ENCODE measurements at places on chromosomes 7 and 10.

DNA sequence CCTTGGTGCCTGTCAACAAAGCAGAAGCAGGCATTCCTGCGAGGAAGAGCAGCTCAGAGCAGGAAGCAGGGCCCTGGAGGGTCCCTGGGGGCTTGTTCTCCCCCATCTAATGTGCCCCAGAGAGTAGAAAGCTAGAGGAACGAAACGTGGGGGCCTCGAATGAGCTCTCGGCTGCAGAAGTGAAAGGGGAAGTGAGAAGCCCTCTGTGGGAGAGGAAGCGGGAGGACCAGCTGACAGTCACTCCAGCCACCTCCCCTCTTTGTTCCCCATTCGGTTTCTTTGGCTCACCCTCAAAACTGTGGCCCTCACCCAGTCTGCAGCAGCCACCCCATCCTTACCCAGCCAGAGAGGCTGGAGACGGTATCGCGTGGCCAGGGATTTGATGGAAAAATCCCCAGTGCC, 25.0 kb downstream of the C10orf105 start:
- no peak for DNase-seq

DNA sequence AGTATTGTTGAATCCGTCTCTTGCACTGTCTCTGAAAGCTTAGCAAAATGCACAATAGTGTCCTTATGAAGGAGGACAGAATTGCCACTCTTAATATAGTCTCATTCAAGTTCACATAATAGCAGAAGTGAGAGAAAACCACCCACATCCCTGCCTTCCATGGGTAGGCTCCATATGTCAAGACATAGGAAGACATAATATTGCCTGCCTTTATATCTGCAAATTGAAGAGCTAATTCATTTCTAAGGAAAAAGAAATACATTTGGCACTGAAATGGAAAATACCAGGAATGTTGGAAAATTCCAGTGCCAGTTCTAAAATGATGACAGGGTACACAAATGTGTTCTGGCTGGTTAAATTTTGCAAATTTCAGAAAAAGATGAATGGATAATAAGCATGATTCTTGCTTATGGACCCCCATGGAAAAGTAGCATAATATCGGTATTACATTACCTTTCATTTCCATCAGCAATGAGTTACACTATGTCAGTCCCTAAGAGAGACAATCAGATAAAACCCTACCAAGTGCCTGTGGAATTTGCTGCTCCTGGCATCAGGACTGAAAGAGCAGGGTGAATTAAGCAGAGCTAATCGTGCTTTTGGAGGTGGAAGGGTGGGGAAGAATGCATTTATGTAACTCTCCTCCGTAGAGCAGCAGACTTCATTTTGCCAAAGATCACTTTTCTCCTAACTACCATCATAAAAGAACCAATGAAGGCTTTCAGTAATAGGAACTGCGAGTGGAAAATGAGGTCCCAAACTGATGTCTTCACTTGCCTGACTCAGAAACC, 312.6 kb downstream of the FGFR2 start:
- DNase-seq = no peak

- no peak for DNase-seq
Measured at GRCh38 chr10:29622382-29622922, 12.3 kb downstream of the SVIL start.

GRCh38 chr10:101436302-101436701, 82.3 kb downstream of the BTRC start:
- DNase-seq = no peak

DNA sequence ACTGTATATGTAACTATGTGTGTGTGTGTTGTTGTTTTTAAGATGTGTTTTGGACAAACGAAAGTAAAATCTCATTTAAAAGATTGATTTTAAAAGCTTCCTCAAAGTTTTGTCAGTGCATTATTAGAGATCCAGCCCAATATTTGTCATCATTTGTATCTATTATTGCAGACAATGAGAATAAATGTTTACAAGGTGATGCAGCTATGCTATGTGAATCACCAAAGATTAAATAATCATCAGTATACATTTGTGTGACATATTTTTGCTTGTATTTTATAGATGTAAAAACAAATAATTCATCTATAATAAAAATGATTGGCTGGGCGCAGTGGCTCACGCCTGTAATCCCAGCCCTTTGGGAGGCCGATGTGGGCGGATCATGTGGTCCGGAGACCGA, 35.3 kb upstream of the RTKN2 start:
- no peak for DNase-seq

DNA sequence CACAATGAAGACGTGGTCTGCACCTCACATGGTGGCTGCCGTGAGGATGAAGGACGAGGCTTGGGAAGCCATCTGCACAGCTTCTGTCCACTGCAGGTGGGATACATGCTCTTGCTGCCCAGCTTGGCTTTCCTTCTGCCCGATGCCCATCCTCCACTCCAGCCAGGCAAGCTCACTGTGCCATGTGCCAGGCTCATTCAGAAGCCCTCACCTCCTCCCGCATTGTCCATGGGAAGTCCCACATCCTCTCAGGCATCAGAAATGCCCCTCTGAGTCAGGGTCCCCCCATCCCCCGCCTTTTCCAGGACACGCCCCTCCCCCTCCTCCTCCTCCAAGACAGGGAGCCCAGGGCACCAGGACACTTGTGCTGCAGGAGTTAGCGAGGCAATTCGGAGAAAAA, 4.6 kb upstream of the NOM1 start:
- no peak for DNase-seq

DNA sequence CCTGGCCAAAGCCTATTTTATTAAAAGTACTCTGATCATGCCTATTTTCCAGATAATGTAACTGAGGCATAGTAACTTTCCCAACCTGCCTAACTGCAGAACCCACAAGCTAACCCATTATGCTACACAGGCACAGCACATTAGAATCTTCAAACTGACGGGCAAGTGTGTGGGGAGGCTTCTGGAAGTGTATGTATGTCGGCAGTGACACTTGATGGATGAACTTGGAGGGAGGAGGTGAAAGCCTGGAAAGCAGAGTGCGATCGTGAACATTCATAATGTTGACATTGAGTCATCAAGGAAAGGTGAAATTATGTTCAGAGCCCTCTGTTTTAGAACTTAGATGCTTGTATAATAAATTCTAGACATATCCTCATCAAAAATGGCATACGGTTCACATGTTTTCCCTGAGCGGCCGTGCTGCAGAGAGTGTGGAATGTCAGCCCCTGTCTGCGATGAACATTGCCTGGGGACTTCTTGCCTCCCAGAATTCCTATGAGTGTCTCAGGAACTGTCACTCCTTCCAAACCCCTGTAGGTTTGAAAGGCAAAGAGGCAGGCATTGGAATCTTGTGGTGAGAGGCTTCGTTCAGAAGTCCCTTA, 102.4 kb downstream of the SLIT1 start:
- DNase-seq = no peak

GRCh38 chr10:122207596-122207995, 63.5 kb upstream of the BTBD16 start:
- no peak for DNase-seq

- no peak for DNase-seq
Measured at GRCh38 chr10:14253711-14254110, 77.0 kb downstream of the FRMD4A start.

DNA sequence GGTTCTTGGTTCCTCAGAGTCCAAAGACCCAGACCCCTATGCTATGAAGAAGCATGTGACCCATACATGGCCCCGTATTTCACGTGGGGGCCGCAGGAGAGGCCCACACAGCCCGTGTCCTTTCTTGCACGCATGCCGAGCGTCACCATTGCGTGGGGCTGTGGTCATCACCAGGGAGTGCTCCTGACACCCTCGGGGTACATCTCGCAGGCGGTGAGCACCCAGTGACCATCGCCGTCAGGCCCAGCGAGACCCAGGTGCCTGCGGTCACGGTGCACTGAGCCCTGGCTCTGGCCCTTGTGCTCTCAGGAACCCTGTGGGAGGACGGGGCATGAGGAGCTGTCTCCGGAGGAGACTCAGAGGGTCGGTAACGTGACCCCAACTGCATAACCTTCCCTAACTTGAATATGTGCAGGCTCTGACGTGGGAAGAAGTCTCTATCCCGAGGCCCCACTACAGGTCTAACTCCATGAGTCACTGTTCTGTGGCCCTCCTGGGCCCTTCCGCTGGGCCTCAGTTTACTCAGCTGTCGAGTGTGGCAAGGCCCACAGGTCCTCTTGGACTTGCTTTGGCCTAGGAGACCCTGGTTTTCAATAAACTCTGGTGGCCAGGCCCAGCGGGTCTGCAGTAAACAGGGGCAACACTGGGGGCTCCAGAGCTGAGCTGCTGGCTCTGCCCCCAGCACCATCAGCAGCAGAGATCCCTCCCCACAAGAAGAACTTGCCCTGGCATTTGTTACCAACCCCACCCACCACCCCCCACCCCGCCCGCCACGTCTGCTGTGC, 503.9 kb downstream of the PTPRN2 start:
- DNase-seq = no peak

DNA sequence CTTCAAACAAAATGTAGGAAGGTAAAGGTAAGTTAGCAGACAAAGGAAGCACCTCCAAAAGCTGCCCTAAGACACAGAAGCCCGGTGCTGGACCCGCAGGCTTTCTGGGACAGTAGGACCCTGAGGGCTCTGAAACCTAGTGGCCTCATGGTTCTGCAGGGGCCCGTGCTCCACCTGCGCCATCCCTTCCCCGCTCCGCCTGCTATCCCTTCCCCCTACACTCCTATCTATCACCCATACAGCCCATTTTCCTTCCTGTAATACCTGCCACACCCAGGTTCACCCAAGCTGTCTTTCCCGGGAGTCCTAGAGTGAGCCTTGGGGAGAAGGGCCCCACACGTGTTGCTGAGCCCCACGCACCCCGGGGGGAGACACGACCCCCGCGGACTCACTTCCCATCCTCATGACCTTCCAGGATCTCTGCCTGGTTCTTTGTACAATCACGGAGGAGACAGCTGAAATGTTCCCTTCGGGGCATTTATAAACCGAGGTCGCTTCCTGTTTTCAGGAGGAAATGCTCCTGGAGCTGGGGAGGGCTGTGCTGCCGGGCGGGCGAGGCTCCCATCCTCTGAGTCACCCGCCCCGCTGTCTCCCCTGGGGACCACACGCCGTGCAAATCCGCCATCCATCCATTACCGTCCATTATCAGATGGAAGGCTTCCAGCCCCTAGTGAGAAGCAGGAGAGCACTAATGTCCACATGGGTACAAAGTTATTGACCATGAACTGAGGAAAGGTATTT, 251.7 kb upstream of the PITRM1 start:
- DNase-seq = no peak

- no peak for DNase-seq
Measured at GRCh38 chr7:150846291-150847115, 5.8 kb upstream of the AOC1 start.

DNA sequence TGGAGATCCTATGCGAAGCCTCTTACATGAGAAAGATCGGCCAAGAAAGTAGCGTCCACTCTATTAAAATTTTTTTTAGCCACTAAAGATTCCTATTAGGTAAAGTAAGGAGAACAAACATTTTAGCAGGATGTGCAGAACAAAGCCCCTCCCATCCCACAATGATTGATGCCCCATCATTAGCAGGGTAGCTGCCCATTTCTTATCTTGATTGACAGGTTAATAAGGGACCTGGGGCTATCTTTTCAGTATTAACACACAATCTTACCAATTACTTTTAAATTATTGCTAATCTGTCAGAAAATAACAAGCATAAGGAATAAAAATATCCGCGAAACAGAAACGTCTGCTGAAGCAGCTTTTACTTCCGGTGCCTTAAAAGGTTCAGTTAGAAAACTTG, 5.1 kb downstream of the FZD8 start:
- DNase-seq = no peak

DNA sequence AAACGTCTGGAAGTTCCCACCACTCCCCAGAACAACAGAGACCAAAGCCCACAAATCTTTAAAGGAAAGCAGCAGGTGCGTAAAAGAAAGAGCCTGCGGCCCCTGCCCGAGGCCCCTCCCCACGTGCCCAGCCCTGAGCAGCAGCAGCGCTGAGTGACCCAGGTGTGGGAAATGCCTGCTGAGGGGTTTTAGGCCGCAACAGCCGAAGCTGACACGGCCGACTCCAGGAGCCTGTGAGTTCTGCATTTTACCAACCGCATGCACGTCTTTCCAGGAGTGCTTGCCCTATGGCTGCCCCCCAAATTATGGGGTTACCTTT, 1.6 kb upstream of the KNDC1 start:
- DNase-seq = no peak

DNA sequence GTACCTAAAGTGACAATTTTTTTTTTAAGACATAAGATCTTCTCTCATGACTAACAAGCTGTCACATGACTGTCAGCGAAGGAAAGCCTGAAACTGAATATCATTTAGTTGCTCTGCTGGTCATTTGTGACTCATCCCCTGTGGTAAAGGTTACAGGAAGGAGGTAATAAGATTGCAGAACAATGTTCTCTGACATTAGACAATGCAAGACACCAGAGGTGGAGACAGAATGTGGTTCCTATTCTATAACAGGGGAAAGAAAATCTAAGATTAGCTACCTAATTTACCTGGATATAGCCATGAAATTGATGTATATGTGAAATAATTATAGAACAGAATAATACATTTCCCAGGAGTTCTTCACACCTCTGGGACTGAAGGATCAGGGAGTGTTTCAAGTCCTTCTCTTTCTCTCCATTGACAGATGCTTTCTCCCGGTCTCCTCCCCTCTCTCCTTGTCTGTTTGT, 47.7 kb downstream of the LRGUK start:
- peak; percentile 27 for DNase-seq

DNA sequence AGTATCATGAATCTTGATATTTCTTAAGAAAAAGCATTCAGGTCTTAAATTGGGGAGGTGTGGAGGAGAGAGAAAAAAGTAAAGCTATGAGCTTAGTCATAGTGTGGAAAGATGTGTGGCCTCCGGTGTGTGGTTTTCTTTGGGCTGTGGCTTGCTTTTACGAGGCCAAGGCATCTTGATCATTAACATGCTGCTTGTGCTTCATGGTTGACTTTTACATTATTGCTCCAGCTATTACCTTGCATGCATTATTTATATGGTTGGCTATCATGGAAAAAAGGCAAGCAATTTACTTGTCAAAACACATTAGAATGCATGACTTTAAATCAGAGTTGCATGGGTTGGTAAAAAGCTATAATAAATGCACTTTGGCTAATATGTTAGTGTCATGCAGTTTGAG, 300.7 kb upstream of the ADARB2 start:
- no peak for DNase-seq

DNA sequence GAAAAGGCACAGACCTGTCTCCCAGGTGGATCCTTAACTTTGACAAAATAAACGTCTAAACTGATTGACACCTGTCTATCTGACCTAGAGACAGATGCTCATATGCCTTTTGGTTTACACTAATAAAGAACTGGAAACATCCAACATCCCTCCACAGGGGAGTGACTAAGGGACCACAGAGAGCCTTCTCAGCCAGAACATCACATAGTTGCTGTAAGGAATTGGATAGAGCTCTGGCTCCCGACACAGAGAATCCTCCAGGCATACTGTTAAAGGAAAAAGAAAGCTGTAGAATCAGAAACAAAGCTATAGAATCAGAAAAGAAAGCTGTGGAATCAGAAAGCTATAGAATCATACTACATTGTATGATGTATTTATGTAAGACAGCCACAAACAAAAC, 258.8 kb downstream of the STK31 start:
- no peak for DNase-seq
